ENCODE measurements at places on chromosomes 1 and 21. TPM values are rescaled to one million over a fixed set of nuclear protein-coding genes. Genes with fewer than 3 reads are reported as not detected.

The B3GALT2 gene
- 0.18 TPM for total RNA-seq

The C1orf53 gene
- 2.0 TPM for total RNA-seq

The BACE2 gene
- 21.8 TPM for total RNA-seq

The WNT3A gene
- not detected for total RNA-seq

The CFHR2 gene
- not detected for total RNA-seq

The KCNAB2 gene
- total RNA-seq = 3.7 TPM

The LAD1 gene
- total RNA-seq = not detected

The FALEC gene
- 0.18 TPM for total RNA-seq

The MAP3K7CL gene
- total RNA-seq = 3.7 TPM

The CFHR3 gene
- total RNA-seq = not detected

The KCNQ4 gene
- total RNA-seq = under 0.01 TPM

The TMEM200B gene
- 13.4 TPM for total RNA-seq

The HECTD3 gene
- 12.6 TPM for total RNA-seq

The TDRD5 gene
- total RNA-seq = not detected

The RAP1GAP gene
- total RNA-seq = 0.18 TPM

The RNF186 gene
- total RNA-seq = not detected

The ATAD3C gene
- total RNA-seq = not detected

The GJA8 gene
- total RNA-seq = not detected

The ENO1 gene
- total RNA-seq = 1,322 TPM

The FCGR2B gene
- total RNA-seq = not detected

The TSPAN1 gene
- total RNA-seq = 0.46 TPM

The SAMD13 gene
- total RNA-seq = 0.18 TPM

The ASAP3 gene
- total RNA-seq = 58.6 TPM

The UBE2U gene
- total RNA-seq = not detected

The TMEM81 gene
- 2.5 TPM for total RNA-seq

The TNNT2 gene
- under 0.01 TPM for total RNA-seq

The RGS13 gene
- total RNA-seq = 0.14 TPM

The ATP1A2 gene
- total RNA-seq = 0.65 TPM

The CASZ1 gene
- under 0.01 TPM for total RNA-seq

The UMODL1 gene
- total RNA-seq = 0.14 TPM

The SEMA6C gene
- total RNA-seq = 0.43 TPM

The HNRNPCL2 gene
- total RNA-seq = not detected

The NTMT2 gene
- not detected for total RNA-seq

The HSD11B1 gene
- 137 TPM for total RNA-seq

The OLIG1 gene
- total RNA-seq = not detected

The AVPR1B gene
- not detected for total RNA-seq

The SLC37A1 gene
- total RNA-seq = 1.8 TPM

The BOLA1 gene
- 8.7 TPM for total RNA-seq

The GPR52 gene
- 0.55 TPM for total RNA-seq

The YTHDF2 gene
- total RNA-seq = 41.4 TPM

The VAV3 gene
- under 0.01 TPM for total RNA-seq

The FCGR3B gene
- not detected for total RNA-seq

The EDN2 gene
- total RNA-seq = not detected

Data from smooth muscle cell of bladder (primary cell).